Midbrain (tissue), 1 donor: ENCODE measurements at places on chromosomes 12 and 14.

DNA sequence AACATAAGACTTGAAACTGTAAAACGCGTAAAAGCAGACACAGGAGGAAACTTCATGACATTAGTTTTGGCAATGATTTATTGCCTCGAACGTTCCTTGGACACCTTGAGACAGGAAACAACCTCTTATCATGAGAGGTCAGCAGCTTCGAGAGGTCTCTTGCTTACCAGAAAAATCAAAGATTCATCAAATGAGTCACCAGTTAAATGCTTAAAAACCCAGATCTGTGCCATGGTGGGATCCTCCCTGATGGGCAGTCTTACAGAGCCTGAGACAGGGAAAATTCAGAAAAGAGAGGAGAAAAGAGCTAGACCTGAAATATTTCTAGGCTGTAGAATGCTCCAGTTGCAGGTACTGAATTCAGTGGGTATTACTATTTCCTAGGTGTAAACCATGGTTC is 1093.9 kb downstream of the AACS start:
- no peak for DNase-seq

GRCh38 chr14:93943052-93943451 is 15.9 kb downstream of the FAM181A start:
- no peak for DNase-seq

- DNase-seq = peak; percentile 70
Observed at GRCh38 chr12:48936379-48936979, 11.2 kb upstream of the FKBP11 start.

GRCh38 chr12:49819786-49820185 is 8.4 kb downstream of the NCKAP5L start:
- no peak for DNase-seq

GRCh38 chr14:21712036-21712435 is 38.4 kb upstream of the OR4E1 start:
- DNase-seq = no peak

GRCh38 chr12:87413784-87414183 is 615.4 kb downstream of the C12orf50 start:
- DNase-seq = no peak

- no peak for DNase-seq
Observed at GRCh38 chr12:85530456-85530855, 250.4 kb downstream of the ALX1 start.

DNA sequence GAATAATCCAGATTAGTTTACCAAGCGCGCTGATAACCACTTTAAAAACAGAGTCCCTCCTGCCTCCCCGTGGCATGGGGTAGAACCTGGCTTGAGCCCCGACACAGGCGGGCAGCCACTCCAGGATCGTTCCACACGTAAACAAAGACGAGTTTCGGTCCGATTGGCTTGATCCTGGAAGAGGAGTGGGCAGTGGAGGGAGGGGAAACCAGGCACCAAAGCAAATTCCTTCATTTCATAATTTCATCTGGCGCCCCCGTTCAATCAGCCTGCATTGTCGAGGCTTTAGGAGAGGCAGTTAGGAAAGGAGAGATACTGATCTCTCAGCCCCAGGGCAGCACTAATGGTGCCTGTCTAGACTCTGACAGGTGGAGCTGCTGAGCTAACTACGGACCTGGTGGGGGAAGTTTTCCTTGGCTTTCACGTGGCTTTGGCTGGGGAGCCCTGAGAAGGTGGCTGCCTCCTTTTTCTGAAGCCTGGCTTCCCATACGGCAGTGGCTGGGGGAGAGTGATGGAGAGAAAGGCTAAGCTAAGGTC is 751 bp upstream of the GPRC5A start:
- DNase-seq = no peak

DNA sequence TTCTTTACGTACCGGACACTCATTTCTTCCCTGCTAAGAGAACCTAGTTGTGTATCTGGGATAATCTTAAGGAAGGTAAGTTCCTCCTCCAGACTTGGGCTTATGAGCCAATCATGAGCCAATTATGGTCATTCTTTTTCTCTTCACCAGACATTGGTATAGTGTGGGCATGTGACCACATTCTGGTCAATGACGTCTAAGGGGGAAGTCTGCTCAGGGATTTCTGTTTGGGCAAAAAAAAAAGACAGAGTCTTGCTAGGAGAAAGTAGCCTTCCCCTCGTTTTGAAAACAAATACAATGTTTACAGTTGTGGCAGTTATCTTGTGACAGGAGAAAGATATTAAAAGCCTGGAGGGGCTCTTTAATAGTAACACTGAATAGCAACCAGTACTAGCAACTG is 20.1 kb upstream of the PLXNC1 start:
- no peak for DNase-seq

DNA sequence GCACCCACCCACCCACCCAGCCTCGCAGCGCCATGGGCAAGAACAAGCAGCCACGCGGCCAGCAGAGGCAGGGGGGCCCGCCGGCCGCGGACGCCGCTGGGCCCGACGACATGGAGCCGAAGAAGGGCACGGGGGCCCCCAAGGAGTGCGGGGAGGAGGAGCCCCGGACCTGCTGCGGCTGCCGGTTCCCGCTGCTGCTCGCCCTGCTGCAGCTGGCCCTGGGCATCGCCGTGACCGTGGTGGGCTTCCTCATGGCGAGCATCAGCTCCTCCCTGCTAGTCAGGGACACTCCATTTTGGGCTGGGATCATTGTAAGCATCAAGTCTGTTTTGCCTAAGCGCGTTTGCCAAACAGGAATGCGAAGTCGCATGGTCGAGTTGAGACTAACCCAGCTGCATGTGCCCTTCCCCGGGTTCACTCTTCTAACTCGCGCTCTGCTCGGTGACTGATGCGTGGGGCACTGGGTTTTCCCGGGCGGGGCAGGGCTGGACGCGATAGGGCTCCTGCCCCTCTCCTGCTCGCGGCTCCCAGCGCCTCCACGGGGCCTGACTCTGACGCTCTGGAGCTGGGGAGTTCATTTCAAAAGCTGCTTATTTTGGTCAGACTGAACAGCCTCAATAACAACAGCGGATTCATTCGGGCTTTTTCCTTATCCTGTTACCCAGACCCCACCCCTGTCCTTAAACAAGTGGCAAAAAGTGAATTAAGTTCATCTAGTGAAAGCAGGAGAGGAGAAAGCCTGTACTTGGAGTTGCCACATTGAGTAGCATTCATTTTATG is 458 bp downstream of the SSPN start:
- DNase-seq = peak; percentile 76

GRCh38 chr12:45209784-45210183 is 6.1 kb upstream of the ANO6 start:
- DNase-seq = no peak

GRCh38 chr14:63277591-63278183 is 41.0 kb downstream of the GPHB5 start:
- DNase-seq = no peak

DNA sequence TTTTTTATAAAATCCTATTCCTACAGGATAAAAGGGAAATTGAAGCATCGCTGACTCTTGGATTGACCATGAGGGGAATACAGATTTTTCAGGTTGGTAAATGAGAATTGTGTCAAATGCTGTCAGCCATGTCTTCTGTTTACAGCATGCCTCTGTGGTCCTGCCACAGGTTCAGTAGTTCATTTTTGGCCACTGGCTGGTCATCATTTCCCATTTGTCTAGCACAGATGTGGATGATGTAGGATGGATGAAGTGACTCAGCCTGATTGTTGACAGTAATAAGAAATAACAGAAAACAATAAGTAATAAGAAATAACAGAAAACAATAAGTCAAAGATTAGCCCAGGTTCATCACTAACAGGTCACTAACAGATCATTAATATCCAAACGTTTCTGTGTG is 59.8 kb downstream of the FRMD6 start:
- DNase-seq = no peak

DNA sequence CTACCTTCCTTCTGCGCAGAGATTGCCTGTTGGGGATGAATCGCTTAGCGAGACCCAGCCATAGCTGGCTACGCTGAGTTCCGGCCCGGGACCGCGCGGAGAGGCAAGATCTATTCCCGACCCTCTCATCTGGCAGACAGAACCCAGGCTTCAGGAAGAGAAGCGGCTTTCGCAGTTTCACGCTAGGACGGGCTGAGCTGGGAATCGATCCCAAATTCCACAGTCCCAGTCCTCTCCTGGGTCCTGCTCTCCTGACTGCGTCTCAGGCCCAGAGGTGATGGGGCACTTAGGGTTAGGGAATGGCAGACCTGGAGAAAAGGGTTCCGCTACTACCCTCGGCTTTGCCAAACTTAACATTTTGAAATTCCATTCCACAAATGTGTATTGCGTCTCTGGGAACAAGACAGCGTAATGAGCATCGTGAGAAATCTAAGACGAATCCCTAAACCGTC is 2.8 kb downstream of the PTPN21 start:
- DNase-seq = peak; percentile 37

DNA sequence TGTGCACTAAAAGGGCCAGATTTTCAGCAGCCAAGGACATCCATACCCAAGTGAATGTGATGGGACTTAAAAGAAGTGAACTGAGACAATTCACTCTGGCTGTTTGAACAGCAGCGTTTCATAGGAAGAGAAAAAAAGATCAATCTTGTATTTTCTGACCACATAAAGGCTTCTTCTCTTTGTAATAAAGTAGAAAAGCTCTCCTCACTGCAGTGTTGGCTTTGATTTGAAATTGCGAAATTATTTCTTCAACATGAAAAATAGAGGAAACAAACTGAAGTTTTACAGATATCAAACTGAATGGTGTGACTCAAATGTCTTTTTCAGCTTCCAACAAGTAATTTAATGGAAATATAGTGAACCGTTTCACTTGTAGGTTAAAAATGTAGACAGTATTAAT is 11.3 kb upstream of the KCNMB4 start:
- DNase-seq = no peak

GRCh38 chr14:64059454-64060198 is 206.8 kb downstream of the SYNE2 start:
- DNase-seq = no peak

- DNase-seq = no peak
Observed at GRCh38 chr12:110304061-110304551, 23.1 kb downstream of the ATP2A2 start.

DNA sequence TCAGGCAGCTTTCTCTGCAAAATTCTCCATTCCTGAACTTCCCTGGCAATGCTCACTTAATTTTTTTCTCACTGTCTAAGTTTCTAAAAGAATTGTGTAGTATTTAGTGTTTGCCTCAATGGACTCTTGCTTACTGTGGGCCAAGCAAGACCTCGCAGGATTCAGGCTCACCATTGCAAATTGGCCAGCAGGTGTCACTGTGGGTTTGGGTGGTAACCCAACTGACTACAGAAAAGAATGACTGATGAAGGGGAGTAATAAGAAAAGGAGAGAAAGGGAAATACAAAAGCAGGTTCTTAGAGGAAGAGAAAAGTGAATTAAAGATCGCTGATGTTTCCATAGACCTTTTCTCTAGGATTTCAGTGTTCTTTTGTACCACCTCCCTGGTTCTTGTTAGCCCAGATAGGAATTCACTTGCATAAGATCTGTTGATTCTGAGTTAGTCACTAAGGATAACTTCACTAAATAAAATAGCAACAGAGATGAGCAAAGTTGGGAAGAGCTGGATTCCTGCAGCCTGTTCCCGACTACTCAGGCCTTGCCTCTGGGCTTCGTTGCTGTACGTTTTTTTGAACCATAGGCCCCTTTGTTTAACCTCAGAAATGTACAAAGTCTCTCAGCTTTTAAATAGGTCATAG is 386.5 kb upstream of the DDHD1 start:
- DNase-seq = peak; percentile 87

- DNase-seq = peak; percentile 27
Observed at GRCh38 chr12:46933947-46934346, 108.2 kb upstream of the SLC38A4 start.

- no peak for DNase-seq
Observed at GRCh38 chr12:113700943-113701342, 229.3 kb upstream of the LHX5 start.

DNA sequence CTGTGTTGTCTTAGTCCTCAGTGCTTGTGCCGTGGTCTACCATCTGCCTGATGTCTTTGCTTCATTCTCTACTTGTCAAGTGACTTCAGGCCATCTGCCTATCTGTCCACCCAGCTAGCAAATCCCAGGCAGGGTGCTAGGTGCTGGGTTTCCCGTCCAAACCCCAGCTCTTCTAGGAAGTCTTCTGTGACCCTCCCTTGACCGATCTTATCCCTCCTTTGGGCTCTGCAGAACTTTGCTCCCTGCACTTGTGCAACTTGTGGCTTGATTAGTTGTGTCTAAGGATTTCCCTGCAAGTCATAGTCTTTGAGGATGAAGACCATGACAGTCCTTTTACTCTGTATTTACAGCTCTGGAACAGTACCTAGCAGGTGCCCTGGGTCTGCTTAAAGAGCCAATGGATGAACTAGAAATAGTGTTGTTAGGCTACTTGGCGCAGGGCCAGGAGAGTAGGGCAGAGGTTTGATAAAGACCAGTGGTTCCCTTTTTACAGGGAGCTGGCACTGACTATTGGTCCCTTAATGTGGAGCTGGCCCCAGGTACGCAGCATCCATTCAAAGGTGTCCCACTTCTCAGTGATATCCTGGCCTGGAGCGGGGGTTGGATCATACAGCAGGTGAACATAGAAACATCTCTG is 60.1 kb downstream of the ADCK1 start:
- DNase-seq = no peak

- no peak for DNase-seq
Observed at GRCh38 chr12:132282031-132282949, 47.1 kb downstream of the GALNT9 start.

GRCh38 chr12:25256826-25257225 is 6.1 kb upstream of the KRAS start:
- DNase-seq = no peak

GRCh38 chr12:41536813-41537490 is 348.8 kb downstream of the PDZRN4 start:
- no peak for DNase-seq

GRCh38 chr12:113804961-113805600 is 161.0 kb downstream of the RBM19 start:
- no peak for DNase-seq

GRCh38 chr12:124795081-124795948 is 68.3 kb downstream of the SCARB1 start:
- no peak for DNase-seq

DNA sequence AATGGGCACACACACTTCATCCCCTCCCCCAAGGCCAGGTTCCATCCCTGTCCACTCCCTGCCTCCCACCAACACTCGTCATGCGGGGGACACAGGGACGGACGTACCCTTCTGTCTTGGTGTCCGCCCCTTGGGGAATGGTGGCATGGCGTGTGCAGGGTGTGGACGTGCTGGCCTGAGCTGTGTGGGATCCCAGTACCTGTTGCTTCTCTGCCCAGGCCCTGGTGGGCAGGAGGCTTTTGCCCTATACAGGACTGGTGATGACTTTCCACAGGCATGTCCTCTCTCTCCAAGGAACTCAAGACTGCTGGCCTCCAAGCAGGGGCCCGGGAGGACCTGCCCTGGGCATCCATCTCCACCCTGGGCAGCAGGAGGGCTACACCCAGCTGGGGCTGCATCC is 195.8 kb upstream of the PRMT8 start:
- no peak for DNase-seq

GRCh38 chr12:58414398-58414871 is 473.1 kb downstream of the ATP23 start:
- no peak for DNase-seq

GRCh38 chr12:96289067-96289466 is 94.9 kb downstream of the ELK3 start:
- DNase-seq = no peak

GRCh38 chr12:110530511-110530910 is 28.4 kb downstream of the RAD9B start:
- no peak for DNase-seq
